ENCODE measurements at places on chromosomes 7 and 10.

GRCh38 chr7:139575338-139575680, 51.8 kb downstream of the CLEC2L start:
- DNase-seq = no peak

DNA sequence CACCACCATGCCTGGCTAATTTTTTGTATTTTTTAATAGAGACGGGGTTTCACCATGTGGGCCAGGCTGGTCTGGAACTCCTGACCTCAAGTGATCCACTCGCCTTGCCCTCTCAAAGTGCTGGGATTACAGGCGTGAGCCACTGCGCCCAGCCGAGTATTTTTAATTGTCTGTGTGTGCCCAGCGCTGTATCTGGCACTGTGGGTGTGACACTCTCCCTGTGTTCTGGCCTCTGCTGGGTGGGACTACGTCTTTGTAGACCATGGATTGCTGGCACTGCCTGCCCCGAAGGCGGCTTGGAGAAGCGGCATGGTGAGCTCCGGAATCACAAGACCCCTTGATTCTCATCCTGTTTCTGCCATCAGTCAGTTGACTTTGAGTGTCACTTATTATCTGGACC, 136.2 kb downstream of the CDH23 start:
- no peak for DNase-seq

DNA sequence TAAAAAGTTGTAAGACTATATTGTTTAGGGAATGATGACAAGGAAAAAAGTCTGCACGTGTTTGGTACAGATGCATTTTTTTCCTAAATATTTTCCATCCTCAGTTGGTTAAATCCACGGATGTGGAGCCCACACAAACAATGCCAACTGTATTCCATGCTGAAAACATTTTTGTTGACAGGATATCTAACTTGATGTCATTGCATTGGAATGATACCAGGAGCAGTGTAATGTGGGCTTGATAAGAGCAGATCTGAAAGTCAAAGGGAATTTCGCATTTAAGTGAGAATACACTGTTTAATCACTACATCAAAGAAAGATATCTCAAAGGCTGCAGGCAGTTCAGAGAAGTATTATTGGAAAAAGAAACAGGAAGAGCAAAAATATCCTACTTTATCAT, 49.5 kb upstream of the TMEM140 start:
- no peak for DNase-seq

DNA sequence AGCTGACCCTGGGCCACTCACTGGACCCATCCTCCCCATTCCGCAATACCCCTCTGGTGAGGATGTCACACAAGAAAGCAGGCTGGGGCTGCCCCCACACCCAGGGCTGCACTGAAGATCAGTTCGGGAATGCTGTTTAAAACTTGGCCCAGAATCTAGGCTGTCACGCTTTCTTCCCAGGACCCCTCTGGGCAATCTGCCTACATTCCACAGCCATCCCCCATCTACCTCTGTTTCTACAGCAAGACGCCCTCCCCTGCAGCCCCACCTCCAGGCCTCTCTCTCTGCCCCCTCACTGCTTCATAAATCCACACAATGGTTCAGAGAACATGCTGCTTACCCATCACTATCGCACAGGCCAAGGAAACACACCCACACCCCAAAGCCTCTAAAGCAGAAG, 36.1 kb downstream of the XPNPEP1 start:
- no peak for DNase-seq

DNA sequence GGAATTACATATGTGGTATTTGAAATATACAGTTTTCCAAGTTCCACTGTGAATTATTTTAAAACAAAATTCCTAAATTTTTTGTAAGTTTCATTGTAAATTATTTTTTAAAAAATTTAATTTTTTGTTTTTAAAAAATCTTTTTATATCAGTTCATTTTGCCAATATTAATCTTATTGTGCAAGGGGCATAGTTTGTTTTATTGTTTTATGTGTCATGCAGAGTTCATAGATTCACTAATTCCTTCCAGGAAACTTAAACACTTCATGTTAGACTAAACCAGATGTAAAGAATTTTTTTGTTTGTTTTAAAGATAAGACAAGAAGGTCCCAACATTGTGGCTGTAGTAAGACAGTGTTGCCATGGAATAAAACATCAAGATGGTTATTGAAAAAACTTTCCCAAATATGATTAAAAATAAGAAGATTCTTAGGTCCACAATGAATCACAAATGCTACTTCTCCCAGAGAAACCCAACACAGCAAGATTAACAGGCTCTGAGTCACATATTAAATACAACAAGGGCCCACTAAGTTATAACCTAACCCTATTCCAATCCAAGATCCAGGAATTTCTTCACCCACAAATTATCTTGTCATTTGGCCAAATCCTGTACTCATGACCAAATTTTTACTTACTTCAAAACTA, 464.7 kb upstream of the IGFBP3 start:
- no peak for DNase-seq

DNA sequence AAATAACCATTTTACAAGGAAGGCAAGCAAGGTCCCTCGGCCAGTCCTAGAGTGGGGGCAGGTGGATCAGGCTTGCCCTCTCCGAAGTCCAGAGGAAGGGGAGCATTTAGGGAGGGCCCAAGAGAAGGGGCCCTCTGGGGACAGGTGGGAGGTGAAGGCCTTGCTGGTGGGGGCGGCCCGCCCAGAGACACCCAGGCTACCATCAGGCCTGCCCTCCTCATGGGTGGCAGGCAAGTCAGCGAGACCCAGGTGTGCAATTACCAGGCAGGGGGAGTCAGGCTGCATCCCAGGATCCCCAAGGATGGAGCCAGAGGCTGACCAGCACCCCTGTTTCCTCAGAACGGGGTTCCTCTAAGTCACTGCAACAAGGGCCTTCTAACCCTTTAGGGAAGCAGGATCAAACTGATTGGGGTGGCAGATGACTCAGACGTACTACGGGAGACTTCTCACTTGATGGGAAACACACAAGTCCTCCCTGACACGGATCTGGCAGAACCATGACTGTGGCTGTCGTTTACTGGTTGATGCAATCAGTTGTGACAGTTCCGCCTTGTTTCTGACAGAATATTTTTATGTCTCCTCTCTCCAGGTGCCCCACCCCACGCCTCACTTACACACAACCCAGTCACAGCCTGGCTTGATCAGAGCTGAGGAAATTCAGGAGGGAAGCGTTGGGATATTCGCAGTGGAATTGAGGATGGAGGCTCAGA, 8.2 kb downstream of the LOXL4 start:
- no peak for DNase-seq

DNA sequence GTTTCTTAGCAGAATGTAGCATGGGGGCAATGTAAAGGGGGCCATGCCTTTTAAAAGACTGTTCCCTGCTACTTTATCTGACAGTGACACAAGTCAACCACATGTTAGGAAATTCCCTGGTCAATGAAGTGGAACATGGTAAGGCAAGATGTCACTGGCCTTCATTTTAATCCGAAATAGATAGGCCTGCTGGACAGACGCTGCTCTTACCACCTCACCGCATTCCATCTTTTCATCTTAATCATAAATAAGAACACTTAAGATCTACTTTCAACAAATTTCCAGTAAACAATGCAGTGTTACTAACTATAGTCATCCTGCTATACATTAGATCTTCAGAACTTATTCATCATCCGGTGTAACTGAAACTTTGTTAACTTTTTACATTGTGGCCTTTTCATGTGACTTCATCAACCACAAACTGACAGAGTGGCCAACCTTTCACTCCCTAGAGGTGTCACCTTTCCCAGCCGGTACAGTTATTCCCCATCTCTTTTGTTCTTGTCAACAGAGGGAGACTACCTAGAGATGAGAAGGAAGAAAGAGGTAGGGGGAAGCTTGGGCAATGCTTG, 15.6 kb downstream of the ASB4 start:
- no peak for DNase-seq

GRCh38 chr10:49736564-49737113, 25.5 kb downstream of the OGDHL start:
- DNase-seq = peak; percentile 19

GRCh38 chr7:150738092-150738491, 874 bp downstream of the GIMAP5 start:
- no peak for DNase-seq

DNA sequence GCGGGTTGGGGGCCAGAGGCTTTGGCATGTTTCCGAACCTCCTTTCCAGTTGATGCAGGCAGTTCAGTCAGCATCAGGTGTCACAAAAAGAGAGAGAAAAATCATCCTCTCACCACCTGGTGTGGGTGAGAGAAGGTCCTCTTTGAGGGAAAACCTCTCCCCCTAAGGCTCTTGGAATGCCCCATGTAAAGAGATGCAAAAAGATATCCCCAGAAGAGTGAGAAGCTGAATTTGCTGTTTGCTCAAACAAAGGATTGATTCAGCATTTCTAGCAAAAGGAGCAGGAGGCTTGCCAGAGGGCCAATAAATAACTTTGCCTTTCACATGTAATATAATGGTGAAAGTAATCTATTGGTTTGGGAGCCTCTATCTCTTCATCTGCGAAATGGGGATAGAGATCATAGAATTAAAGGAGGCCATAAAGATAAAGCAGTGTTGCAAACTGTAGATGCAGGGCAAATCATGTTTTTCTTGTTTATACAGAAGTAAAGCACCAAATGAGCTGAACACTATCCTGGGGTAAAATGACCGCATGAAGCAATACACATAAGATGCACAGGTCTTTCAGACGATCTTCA, 425.9 kb downstream of the LRMDA start:
- DNase-seq = no peak

DNA sequence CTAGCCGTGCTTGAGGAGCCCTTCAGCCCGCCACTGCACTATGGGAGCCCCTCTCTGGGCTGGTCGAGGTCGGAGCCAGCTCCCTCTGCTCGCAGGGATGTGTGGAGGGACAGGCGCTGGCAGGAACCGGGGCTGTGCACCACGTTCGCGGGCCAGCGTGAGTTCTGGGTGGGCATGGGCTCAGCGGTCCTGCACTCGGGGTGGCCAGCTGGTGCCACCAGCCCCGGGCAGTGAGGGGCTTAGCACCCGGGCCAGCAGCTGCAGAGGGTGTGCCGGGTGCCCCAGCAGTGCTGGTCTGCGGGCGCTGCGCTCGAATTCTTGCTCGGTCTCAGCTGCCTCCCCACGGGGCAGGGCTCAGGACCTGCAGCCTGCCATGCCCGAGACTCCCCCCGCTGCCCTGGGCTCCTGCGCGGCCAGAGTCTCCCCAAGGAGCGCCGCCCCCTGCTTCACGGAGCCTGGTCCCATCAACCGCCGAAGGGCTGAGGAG, 90.8 kb upstream of the NRG3 start:
- no peak for DNase-seq

DNA sequence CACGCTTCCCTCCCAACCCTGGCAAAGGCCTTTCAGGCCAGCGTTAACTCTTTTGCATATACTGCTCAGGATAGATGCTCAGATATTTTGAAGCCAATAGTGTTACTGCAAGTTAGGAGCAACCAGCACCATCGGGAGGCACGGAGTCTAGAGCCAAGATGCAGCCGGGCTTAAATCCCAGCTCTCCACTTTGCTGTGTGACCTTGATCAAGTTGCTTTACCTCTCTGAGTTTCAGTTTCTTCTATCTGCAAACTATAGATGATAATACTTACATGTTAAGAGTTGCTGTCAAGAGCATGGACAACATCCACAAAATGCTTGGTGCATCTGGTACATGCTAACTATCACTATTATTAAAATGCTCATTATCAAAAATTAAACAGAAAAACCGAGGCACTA, 45.4 kb upstream of the C7orf33 start:
- DNase-seq = no peak

DNA sequence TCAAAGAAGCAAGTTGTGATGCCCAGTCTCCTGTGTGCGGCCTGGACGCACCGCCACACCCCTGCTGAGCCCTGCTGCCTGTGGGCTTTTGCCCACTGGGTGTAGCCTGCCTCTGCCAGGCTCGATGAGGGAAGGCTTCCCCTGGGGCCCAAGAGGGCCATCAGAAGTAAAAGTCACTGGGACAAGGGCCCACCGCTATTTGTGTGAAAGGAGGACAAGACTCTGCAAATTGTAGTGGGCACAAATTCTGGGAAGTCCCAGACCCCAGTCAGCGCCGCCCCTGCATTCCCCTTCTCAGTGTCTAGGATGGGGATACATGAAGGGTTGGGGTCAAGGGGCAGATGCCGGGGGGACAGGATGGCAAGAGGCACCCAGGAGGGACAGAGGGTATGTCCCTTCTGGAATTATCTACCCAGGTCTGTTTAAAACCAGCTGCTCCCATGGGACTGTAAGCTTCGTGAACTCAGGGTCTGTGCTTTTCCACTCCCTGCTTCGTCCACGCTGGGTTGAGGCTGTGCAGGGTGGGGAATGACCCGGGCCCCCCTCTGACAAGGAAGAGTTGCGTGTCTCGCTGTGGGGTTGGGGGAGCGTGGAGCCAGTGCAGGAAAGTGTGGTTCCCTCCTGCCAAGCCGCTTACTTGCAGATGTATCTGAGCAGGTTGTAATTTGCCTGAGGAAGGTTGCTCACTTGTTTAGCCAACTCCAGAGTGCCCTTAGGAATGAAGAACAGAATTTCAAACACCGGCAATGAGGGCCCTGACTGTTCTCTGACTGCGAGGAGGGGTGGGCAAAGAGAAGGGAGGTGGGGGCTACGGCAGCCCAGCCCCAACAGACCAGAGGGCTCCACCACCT, 147.2 kb downstream of the MAPK8 start:
- peak; percentile 32 for DNase-seq

DNA sequence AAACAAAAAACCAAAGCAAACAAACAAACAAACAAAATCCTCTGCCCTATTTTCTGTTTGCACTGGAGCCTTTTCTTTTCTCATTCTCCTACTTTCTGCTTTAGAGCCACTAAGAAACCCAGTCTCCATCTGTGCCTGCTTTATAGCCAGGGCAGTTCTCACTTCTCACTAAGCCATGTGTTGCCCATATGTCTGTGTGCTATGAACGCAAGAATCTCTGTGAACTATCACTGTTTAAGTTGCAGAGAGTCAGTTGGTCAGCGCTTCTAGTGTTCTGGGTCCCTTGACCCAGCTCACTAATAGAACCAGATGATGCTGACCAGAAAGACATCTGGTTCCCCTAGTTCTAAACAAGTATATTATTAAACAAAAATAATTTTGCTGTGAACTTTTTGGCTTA, 81.4 kb downstream of the FAM185A start:
- no peak for DNase-seq

DNA sequence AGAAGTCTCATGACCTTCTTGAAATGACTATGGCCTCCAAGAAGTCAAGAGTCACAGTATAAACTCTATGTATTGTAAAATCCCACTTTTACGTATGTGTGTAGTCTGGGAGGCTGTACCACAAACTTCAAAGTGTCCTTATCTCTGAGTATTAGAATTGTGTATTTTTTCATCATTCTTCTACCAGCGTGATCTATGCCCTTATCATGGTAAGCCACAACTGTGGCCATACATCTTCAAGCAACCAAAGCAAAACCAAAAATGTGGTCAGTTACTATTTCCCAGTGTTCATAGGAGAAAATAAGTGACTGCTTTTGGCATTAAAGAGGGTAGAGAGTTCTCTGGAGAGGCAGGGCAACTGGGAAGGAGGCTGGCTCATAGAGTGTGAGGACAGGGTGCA, 42.8 kb downstream of the SPOCK2 start:
- DNase-seq = no peak

GRCh38 chr7:28830846-28831245, 127.3 kb downstream of the TRIL start:
- DNase-seq = no peak

GRCh38 chr10:23630376-23630775, 191.5 kb downstream of the OTUD1 start:
- DNase-seq = no peak

All from D341Med (cell line).